ENCODE measurements at places on chromosomes 1 and 21. TPM values are rescaled to one million over a fixed set of nuclear protein-coding genes. Genes with fewer than 3 reads are reported as not detected.
A peak's percentile ranks its signal among the peaks of the same experiment; 100 is the strongest.

GRCh38 chr21:39385299-39386145, 36.6 kb upstream of the HMGN1 start:
- peak; percentile 53 for DNase-seq

- peak; percentile 70 for DNase-seq
These were observed 81.0 kb downstream of the PDE9A start for GRCh38 chr21:42734323-42734971.

GRCh38 chr1:89757532-89757931, 63.3 kb upstream of the LRRC8D start:
- peak; percentile 85 for DNase-seq

TENT5C gene
- total RNA-seq = 324 TPM

RHBG gene
- total RNA-seq = not detected

BARHL2 gene
- not detected for total RNA-seq

CR1 gene
- total RNA-seq = 0.94 TPM

TFF3 gene
- total RNA-seq = not detected

MEGF6 gene
- total RNA-seq = 123 TPM

Measured in CD4-positive, CD25-positive, alpha-beta regulatory T cell (primary cell).